ENCODE measurements at places on chromosomes 6 and 20. TPM values are rescaled to one million over a fixed set of nuclear protein-coding genes. Genes with fewer than 3 reads are reported as not detected.

- H3K27ac ChIP-seq, result no peak overlapping the region
- no peaks in the 10 kb centered on the region for H3K36me3 ChIP-seq
- H3K4me1 ChIP-seq, result no peaks in the 10 kb centered on the region
- DNase-seq, result no peak
- H3K4me3 ChIP-seq, result no peak overlapping the region
Observed at GRCh38 chr6:32565511-32565910, 24.1 kb downstream of the HLA-DRB1 start.

DNA sequence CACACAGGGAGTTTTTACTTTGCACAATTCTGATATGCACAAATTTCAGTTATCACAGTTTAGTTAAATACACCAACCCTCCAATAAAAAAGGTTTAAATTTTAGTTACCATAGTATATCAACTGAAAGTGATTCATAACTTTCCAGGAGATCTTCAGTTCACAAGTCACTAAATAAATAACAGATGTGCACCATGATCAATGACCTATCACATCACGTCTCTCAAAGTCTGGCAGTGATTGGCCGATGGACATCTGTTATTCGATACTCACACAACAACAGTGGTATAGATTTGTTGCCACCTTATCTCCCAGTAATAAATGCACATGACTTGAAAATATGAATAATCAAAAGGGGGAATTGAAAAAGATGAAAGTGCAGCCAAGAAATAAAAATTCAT lies 66.8 kb upstream of the PTCHD4 start:
- no peaks in the 10 kb centered on the region for H3K36me3 ChIP-seq
- H3K4me1 ChIP-seq, result no peaks in the 10 kb centered on the region
- no peaks in the 10 kb centered on the region for H3K27me3 ChIP-seq
- no peak overlapping the region for H3K27ac ChIP-seq

GRCh38 chr6:116398316-116399010 lies 27.7 kb downstream of the DSE start:
- DNase-seq, result no peak
- H3K36me3 ChIP-seq, result no peaks in the 10 kb centered on the region
- no peaks in the 10 kb centered on the region for H3K27me3 ChIP-seq
- H3K4me1 ChIP-seq, result no peaks in the 10 kb centered on the region
- H3K27ac ChIP-seq, result no peak overlapping the region
- H3K4me3 ChIP-seq, result no peak overlapping the region

DNA sequence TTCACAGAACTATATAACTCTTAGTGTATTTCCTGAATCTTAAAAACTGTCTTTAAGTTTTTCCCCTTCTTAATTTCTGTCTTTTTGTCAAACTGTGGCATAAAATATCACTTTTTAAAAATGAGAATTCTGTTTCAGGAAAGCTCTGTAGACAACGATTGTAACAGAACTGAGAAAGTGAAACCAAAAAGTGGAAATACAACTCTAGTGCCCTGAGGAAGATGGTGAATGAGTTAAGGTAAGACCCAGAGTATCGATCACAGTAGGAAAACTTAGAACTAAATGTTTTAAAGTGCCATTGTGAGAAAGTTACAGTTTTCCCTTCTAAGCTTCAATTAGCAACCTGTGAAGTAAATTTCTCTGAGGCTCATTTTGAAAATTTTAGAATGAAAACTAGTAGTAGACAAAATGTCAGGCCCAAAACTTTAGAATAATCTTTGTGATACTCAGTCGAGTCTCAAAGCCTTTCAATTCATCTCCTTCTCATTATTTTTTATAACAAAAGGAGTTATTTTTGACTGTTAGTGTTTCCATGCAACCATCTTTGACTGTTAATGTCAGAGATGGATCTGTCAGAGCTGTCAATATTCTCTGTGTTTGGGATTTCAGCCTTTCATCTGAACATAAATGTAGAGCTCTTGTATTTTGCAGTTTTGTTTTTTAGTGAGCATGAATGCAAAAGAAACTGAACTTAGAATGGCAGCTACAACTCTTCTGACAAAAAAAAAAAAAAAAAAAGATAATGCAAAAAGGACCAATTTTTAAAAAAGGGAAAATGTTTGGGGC lies 19.0 kb upstream of the TRDN start:
- no peak overlapping the region for H3K4me3 ChIP-seq
- H3K27me3 ChIP-seq, result no peaks in the 10 kb centered on the region
- no peaks in the 10 kb centered on the region for H3K36me3 ChIP-seq
- H3K4me1 ChIP-seq, result no peaks in the 10 kb centered on the region
- no peak for DNase-seq
- no peak overlapping the region for H3K27ac ChIP-seq

GRCh38 chr6:126947070-126947469 lies 171.4 kb upstream of the RSPO3 start:
- no peaks in the 10 kb centered on the region for H3K4me1 ChIP-seq
- H3K36me3 ChIP-seq, result no peaks in the 10 kb centered on the region
- no peak overlapping the region for H3K4me3 ChIP-seq

DNA sequence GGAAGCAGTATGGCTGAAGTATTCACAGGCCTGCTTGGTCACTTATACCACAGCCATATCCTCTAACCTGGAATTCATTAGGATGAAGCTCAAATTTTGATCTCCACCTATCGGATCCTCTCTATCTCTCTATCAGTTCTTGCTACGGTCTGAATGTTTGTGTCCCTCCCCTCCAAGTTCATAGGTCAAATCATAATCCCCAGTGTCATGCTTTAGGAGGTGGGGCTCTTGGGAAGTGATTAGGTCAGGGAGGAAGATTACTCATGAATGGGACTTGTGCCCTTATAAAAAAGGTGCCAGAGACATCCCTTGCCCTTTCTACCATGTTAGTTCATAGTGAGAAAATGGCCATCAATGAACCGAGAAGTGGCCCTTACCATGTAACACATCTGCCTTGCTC lies 190.8 kb upstream of the MYLIP start:
- H3K27me3 ChIP-seq, result no peaks in the 10 kb centered on the region
- no peak overlapping the region for H3K27ac ChIP-seq
- no peaks in the 10 kb centered on the region for H3K36me3 ChIP-seq
- no peaks in the 10 kb centered on the region for H3K4me1 ChIP-seq
- no peak for DNase-seq

GRCh38 chr20:63896264-63897105 lies 1.6 kb downstream of the DNAJC5 start:
- peaks cover 49% of the 10 kb centered on the region for H3K4me1 ChIP-seq
- H3K4me3 ChIP-seq, result peak overlapping the region; percentile 55
- peaks cover 9% of the 10 kb centered on the region for H3K36me3 ChIP-seq
- DNase-seq, result peak; percentile 15
- no peaks in the 10 kb centered on the region for H3K27me3 ChIP-seq
- peak overlapping the region; percentile 71 for H3K27ac ChIP-seq

DNA sequence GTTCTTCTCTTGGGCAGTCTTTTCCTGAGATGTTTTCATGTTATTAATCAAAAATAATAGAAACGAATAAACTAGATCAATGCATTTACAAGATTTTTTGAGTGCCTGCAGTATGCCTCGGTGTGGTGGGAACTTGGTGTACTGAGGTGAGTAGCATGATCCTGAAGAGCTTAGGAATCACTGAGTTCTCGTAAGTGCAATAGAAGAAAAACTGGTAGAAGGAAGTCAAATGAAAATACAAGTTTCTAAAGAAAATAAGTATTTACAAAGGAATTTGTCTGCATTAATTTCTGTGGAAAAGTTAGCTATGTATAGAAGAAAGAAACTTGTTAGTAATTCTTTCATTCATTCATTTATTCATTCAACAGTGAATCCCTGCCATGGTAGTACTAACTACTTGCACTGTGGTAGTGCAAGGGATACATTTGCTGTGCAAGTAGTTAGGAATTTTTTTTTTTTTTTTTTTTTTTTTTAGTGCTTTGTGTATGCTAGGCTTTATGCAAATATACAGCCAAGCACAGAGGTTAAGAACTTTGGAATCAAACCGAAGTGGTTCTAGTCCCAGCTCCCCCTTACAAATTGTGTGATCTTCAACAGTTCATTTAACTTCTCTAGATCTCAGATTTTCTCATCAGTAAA lies 13.9 kb downstream of the NT5E start:
- no peaks in the 10 kb centered on the region for H3K36me3 ChIP-seq
- H3K27ac ChIP-seq, result no peak overlapping the region
- no peak for DNase-seq

- no peak for DNase-seq
- no peak overlapping the region for H3K4me3 ChIP-seq
- H3K27me3 ChIP-seq, result peaks cover 4% of the 10 kb centered on the region
- H3K36me3 ChIP-seq, result no peaks in the 10 kb centered on the region
- H3K27ac ChIP-seq, result no peak overlapping the region
- no peaks in the 10 kb centered on the region for H3K4me1 ChIP-seq
Observed at GRCh38 chr20:53493311-53493857, 100.3 kb downstream of the ZNF217 start.

DNA sequence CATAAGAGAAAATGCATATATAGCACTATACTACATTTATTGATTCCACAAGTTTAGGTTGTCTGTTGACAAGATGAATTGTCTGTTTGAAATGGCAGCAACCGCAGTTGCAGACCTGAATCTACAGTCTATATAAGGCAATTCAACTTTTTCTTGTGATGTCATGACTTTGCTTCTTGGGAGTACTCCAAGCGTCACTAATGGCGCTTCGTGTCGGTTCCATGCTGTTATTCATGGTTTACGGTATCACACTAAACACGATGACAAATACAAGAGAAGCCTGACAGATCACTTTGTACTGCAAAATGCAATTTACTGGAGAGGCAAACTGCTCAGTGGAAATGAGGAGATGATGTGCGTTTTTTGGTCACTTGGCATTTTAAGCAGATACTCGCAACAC lies 280.3 kb upstream of the TCF21 start:
- no peaks in the 10 kb centered on the region for H3K36me3 ChIP-seq
- H3K27me3 ChIP-seq, result no peaks in the 10 kb centered on the region
- no peaks in the 10 kb centered on the region for H3K4me1 ChIP-seq
- no peak overlapping the region for H3K4me3 ChIP-seq

DNA sequence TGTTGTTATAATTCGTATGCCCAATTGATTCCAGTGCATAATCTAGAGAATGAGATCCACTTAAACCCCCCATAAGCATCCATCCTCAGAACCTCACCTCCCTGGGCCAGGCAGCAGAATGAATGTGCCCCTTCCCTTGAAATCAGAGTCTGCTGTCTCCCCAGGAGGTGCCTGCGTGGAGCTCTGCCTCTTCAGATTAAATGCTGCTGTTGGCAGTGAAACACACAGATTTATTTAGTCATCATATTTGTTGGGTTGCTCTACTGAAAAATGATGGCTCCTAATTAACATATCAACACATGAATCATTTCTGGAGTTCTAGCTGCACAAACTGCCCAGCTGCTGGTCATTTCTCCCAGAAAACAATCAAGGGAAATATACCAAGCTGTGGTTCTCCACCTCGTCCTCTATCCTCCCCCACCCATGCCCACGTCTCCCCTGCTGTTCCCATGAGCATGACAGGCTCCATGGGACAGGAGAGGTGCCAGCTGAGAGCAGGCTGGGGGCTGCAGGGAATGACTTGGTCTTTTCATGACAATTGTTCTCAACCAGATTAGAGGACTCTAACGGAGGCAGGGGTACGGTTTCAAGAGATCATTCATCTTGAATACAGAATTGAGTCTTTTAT lies 633.1 kb downstream of the CDH26 start:
- H3K4me1 ChIP-seq, result no peaks in the 10 kb centered on the region
- DNase-seq, result no peak
- H3K27me3 ChIP-seq, result no peaks in the 10 kb centered on the region
- no peaks in the 10 kb centered on the region for H3K36me3 ChIP-seq

DNA sequence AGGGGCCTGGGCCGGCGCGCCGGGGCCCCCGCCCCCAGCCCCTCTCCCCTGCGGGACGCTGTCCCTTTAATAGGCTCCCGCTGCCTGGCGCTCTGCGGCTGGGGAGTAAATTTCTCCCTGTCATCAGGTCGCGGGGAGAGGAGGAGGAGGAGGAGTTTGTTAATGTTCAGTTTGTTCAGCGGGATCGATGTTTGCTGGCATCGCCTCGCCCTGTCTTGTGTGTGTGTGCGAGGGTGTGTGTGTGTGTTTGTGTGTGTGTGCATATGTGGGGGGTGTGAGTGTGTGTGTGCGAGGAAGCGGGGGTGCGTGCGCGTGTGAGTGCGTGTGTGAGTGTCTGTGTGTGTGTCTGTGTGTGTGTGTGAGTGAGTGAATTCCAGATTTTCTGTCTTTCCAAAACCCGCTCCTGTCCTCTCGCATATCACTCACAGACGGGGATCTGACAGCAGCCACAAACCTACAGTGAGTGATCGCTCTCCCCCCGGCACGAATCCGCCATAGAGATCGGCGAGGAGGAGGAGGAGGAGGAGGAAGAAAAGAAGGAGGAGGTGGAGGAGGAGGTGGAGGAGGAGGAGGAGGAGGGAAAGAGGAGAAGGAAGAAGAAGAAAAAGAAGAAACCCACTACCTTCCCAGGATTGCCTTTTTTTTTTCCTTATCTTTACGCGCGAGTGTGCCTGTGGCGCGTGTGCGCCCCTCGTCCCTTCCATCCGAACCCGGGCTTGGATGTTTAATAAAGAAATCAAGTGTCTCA lies at the start of gene TSHZ2:
TSHZ2 (plus strand) TSS at position 169 of the 748 bp plus-strand sequence. CDS start 936 bp downstream, outside the sequence.
- DNase-seq, result peak; percentile 57
- H3K27ac ChIP-seq, result peak within 1 kb of the TSS; percentile 63
- no peaks in the 10 kb centered on the region for H3K4me1 ChIP-seq
- peaks cover 4% of the 10 kb centered on the region for H3K27me3 ChIP-seq
- no peaks in the 10 kb centered on the region for H3K36me3 ChIP-seq

- no peaks in the 10 kb centered on the region for H3K27me3 ChIP-seq
- H3K27ac ChIP-seq, result no peak overlapping the region
- no peak for DNase-seq
Observed at GRCh38 chr6:127279815-127280214, 13.2 kb downstream of the RNF146 start.

- DNase-seq, result no peak
- no peak overlapping the region for H3K27ac ChIP-seq
- H3K36me3 ChIP-seq, result no peaks in the 10 kb centered on the region
- H3K4me1 ChIP-seq, result no peaks in the 10 kb centered on the region
- no peak overlapping the region for H3K4me3 ChIP-seq
Observed at GRCh38 chr20:2323051-2323450, 27.2 kb downstream of the TGM3 start.

DNA sequence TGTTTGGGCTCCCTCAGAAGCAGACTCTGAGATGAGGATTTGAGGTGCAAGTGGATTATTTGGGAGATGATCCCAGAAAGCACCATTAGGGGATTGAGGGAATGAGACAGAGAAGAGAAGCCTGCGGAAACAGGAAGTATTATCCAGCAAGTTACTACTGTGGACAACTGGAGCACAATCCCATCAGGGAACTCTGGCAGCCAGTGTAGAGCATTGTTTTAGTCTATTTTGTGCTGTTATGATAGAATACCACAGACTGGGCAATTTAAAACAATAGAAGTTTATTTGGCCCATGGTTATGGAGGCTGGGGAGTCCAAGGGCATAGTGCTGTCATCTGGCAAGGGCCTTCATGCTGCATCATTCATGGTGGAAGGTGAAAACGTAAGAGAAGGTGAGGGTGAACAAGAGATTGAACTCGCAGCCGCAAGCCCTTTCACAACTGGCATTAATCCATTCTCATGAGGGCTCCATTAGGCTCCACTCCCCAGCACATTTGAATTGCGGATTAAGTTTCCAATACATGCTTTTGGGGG lies 43.5 kb upstream of the SLC9A8 start:
- H3K36me3 ChIP-seq, result no peaks in the 10 kb centered on the region
- peaks cover 35% of the 10 kb centered on the region for H3K27me3 ChIP-seq
- no peak overlapping the region for H3K27ac ChIP-seq
- peaks cover 13% of the 10 kb centered on the region for H3K4me1 ChIP-seq
- H3K4me3 ChIP-seq, result no peak overlapping the region
- no peak for DNase-seq

GRCh38 chr20:59077705-59078104 lies 35.1 kb upstream of the PRELID3B start:
- no peak overlapping the region for H3K27ac ChIP-seq
- H3K4me1 ChIP-seq, result no peaks in the 10 kb centered on the region
- no peak for DNase-seq
- no peaks in the 10 kb centered on the region for H3K36me3 ChIP-seq
- no peaks in the 10 kb centered on the region for H3K27me3 ChIP-seq

Gene GINS1
- total RNA-seq, result 1.2 TPM

Gene OOEP
- 0.63 TPM for total RNA-seq

Gene SMPDL3A
- not detected for total RNA-seq

Gene PXMP4
- 6.9 TPM for total RNA-seq

All from T-cell (primary cell).